Astrocyte (in vitro differentiated cells and primary cell): ENCODE measurements at places on chromosomes 5 and 9. TPM values are rescaled to one million over a fixed set of nuclear protein-coding genes. Genes with fewer than 3 reads are reported as not detected.

DNA sequence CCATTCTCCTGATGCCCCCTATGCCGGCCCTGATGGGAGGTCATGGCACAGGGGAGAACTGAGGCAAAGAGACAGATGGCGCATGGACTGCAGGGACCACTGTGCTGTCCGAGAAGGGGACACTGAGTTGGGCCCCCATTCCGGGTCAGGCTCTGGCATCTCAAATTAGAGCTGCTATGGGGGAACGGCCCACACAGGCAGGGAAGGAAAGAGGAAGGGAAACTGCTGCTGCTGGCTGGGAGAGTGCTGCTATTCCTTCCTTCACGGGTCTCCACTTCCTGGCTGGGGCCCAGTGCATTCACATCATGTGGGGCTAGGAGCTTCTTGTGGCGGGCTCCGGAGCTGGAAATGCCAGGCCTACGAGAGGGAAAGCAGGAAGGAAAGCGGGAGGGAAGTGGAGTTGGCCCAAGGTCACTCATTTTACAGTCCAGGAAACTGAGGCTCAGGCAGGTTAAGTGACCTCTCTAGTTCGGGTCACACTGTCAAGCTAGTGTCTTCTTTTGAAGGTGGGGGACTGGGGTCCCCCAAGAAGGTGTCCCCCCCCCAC lies 1.3 kb upstream of the CARD19 start:
- H3K4me1 ChIP-seq = peaks cover 31% of the 10 kb centered on the region
- H3K27ac ChIP-seq = peak overlapping the region; percentile 68
- peak overlapping the region; percentile 45 for H3K4me3 ChIP-seq
- DNase-seq = no peak
- H3K36me3 ChIP-seq = no peaks in the 10 kb centered on the region

DNA sequence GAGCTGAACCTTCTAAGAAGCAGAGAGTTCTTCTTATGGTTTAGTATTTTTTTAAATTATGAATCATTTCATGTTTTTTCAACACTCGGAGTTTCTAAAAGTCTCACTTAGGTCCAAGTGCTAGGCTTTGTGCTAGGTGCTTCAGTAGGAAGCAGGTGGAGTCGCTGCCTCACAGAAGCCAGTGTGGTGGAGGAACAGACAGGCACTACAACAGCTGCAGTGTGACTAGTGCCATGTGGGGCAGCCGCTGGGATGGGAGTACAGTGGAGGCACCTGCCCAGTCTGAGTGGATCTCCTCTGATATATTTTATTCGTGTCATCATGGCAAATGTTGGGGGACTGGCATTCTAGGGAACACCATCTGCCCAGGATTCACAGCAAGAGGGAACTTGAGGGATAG lies 15.3 kb downstream of the PCDHGC5 start:
- DNase-seq = no peak
- H3K27ac ChIP-seq = no peak overlapping the region

DNA sequence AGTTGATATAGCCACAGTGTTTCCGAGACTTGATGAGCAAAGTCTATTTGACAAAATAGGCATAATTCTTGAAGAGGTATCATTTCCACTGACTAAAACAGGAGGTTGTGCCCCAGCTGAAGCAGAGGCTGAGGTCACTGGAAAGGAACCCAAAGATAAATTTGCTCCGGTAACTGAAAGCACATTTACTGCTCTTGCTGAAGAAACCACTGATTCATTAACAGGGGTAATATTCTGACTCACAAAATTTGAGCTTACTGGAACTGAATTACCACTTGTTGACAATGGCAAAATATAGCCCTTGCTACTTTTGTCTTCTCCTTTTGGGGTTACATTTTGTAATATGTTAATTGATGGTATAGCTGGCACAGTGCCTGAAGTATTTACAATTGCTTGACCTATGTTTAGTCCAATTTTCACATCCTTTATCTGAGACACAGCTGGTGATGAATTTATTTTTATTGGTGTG lies 30.2 kb downstream of the MLANA start:
- H3K27me3 ChIP-seq = no peaks in the 10 kb centered on the region
- H3K27ac ChIP-seq = no peak overlapping the region
- H3K4me1 ChIP-seq = no peaks in the 10 kb centered on the region
- H3K4me3 ChIP-seq = no peak overlapping the region
- peak; percentile 13 for DNase-seq
- H3K36me3 ChIP-seq = peaks cover 21% of the 10 kb centered on the region

GRCh38 chr5:51479840-51480239 lies 96.6 kb downstream of the ISL1 start:
- no peak overlapping the region for H3K27ac ChIP-seq
- no peak overlapping the region for H3K4me3 ChIP-seq
- no peaks in the 10 kb centered on the region for H3K27me3 ChIP-seq

GRCh38 chr5:94702729-94703128 lies 84.3 kb downstream of the SLF1 start:
- H3K27ac ChIP-seq = no peak overlapping the region
- H3K27me3 ChIP-seq = no peaks in the 10 kb centered on the region
- no peaks in the 10 kb centered on the region for H3K4me1 ChIP-seq
- no peak for DNase-seq
- H3K36me3 ChIP-seq = no peaks in the 10 kb centered on the region
- H3K4me3 ChIP-seq = no peak overlapping the region

- no peak for DNase-seq
- H3K27me3 ChIP-seq = no peaks in the 10 kb centered on the region
- no peaks in the 10 kb centered on the region for H3K36me3 ChIP-seq
- no peak overlapping the region for H3K4me3 ChIP-seq
- H3K4me1 ChIP-seq = no peaks in the 10 kb centered on the region
- H3K27ac ChIP-seq = no peak overlapping the region
Measured at GRCh38 chr5:149596712-149597111, 15.4 kb downstream of the ARHGEF37 start.

Gene EPB41L4B
- 1.2 and 2.0 TPM in 2 replicates for total RNA-seq

Gene PCDHA10
- 15.5 and 16.0 TPM in 2 replicates for total RNA-seq

Gene WDR70
- total RNA-seq = 31.3 and 34.7 TPM in 2 replicates

Gene SPINK7
- not detected in 2 replicates for total RNA-seq
